NCI-H146 (cell line): ENCODE measurements at places on chromosomes 11 and 22.

DNA sequence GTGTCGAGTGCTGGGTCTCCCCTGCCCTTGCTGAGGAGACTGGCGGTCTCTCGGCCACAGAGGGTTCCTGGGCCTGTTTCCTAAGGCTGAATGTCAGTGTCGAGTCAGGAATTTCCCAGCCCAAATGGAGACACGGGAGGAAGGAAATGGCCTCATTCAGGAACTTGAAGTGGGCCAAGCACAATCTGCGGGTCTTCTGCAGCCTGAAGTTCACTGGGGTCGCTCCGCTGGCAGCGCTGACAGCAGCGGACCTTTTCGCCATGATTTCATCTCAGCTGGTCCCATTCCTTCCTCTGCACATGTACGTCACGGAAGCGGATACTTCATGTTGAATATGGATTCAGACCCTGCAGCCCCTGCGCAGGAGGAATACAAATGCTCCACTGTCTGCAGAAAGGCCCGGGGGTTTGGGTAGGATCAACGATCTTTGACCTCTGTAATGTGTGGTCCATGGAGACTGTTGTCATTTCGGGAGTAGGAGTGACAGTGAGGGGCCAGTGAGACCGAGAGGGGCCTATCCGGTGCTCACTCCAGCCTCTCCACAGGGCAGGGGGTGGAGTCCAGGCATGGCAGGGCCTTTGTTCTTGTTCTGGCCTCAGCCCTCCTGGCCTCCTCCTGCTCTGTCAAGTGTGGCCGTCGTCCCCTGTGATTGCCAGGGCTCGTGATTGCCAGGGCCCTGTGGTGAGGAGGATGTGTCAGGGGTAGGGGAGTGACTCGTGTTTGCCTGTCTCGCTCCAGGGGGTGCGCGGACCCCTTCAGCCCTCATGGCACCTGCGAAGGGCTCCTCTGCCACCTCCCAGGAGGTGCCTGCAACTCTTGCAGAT is 402.3 kb downstream of the TBC1D22A start:
- DNase-seq, result no peak

DNA sequence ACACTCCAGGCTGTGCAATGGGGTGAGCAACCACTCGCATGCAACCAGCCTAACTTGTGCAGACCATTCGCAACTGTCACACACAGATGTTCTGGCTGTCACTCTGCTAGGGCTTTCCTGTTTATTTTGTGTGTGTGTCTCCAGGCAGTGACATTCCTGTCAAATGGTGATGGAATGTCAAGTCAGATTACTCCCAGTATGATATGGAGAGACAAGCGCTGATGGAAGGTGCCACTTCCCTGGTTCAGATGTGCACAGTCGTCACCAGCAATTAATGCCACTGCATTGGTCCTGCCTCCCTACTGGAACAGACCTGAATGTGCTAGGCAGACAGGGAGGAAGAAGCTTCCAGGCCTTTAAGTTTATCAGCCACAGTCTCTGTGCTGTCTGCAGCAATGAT is 442.4 kb upstream of the ISX start:
- no peak for DNase-seq

DNA sequence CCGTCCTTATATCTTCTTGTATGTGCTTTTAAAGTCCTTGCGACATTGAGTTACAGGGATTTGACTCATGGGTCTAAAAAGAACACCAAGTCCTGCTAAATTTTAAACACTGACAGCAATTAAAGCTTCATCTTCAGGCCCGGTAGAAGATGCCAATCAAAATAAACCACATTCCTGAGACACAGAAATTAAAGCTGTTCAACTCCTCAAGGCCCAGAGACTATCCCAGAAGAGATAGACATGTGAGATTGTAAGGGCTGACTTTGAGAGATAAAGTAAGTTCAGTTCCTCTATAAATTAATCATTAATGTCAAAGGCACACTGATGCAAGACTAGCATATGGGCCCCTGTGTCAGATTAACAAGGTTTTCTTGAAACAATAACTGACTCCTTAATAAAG is 49.8 kb downstream of the OSBPL5 start:
- no peak for DNase-seq

DNA sequence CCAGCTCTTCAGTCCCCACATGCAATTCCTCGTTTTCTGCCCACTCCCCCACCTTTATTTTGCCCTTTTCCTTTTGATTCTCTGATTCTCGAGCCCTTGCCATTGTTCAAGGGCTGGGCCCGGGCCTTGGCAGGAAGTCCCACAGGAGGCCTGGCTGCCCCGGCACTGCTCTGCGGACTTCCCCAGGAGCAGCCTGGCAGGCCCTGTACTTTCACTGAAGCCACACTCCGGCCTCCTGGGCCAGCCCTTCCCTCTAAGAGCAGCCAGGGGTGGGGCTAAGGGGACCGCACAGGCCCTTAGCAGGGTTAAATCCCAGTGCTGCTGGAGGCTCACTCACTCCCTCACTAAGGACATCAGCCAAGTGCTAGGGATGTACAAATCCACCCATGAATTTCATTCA is 4.1 kb downstream of the LRRC32 start:
- DNase-seq, result no peak

DNA sequence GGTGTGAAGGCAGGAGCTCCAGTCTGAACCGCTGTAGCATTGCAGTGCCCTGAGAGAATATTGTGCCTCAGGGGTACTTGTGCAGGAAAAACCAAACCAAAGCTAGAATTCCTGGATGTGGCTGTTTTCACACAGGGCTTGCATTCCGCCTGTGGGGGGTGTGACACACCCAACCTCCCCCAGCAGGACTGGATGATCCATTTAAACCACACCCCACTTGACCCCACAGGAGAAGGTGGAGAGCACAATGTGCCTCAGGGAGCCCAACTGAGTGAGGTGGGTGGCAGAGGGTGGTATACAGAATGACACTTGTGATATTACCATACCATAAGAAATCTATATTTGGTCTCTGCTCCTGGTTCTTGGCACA is 66.9 kb upstream of the SLC22A12 start:
- DNase-seq, result no peak

DNA sequence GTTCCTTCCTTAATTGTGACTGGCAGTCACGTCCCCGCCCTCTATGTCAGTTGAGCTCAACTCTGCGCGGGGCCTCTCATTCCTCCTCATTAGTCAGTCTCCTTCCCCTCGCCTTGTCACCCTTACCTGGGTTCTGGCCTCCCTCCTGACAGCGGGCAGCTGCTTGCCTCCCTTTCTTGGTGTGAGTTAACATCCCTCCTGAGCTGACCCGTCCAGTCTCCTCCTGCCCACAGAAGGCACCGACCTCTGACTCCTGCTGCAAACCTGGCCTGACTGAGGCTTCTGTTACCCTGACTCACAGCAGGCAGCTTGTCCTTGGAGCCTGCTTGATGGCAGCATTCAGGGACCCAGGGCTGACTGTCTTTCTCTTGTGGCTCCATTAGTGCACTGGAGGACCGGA is 45.2 kb downstream of the GRIK4 start:
- DNase-seq, result no peak

DNA sequence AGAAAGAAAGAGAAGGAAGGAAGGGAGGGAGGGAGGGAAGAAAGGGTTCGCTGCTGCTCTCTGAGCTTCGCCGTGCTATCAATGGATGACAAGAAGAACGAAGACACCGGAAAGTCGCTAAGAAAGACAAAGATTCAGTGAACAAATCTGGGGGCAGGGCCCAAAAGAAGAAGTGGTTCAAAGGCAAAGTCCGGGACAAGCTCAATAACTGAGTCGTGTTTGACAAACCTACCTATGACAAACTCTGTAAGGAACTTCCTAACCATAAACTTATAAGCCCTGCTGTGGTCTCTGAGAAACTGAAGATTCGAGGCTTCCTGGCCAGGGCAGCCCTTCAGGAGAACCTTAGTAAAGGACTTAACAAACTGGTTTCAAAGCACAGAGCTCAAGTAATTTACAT is 2.9 kb upstream of the TTLL1 start:
- no peak for DNase-seq

- no peak for DNase-seq
These were observed 6.1 kb upstream of the MCAM start for GRCh38 chr11:119322921-119323531.

- DNase-seq, result no peak
These were observed 8.9 kb downstream of the HIRA start for GRCh38 chr22:19422440-19423301.

- no peak for DNase-seq
These were observed 176.1 kb downstream of the DBX1 start for GRCh38 chr11:19984048-19984742.

DNA sequence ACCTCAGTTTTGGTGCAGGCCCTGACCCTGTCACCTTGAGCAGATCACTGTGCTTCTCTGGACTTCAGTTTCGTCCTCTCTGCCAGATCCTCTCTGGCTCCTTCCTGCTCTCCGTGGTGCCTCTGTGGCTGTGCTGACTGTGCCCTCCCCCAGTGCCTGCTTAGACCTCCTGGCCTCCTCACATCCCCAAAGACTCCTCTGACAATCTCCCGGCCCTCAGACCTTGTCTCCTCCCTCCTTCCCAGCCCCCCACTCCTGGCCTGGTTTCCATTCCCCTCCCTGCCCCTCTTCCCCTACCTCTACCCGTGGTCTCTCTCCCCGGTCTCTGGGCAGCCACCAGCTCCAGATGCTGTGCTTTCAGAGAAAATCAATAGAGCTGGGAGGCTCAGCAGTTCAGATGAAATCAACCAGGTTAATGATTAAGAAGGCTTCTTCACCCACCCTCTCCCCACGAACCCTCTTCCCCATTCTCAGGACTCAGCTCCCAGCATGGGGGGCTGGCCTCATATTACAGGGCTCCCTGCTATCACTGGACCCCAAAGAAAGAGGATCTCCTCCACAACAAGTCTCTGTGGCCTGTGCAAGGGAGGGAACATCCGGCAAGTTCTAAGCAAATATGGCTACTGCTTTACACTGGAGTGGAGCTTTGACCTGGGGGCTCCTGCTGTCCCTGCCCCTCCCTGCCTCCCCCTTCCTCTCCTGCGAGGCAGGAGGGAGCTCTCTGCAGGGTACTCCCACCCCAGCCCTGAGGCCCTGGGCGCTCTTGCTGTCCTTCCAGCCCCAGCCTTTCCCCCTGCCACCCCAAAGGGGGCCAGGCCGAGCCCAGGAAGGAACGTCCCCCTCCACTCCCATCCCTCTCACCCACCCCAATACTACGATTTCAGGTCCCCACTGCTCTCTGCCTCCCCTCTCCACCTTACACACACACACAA is 8.5 kb downstream of the BACE1-AS start:
- DNase-seq, result no peak

- no peak for DNase-seq
These were observed 40.4 kb upstream of the AMPD3 start for GRCh38 chr11:10414659-10415058.

GRCh38 chr22:36760786-36761185 is 15.1 kb downstream of the IFT27 start:
- DNase-seq, result no peak

GRCh38 chr22:41048791-41049717 is 43.3 kb upstream of the EP300 start:
- peak; percentile 72 for DNase-seq

DNA sequence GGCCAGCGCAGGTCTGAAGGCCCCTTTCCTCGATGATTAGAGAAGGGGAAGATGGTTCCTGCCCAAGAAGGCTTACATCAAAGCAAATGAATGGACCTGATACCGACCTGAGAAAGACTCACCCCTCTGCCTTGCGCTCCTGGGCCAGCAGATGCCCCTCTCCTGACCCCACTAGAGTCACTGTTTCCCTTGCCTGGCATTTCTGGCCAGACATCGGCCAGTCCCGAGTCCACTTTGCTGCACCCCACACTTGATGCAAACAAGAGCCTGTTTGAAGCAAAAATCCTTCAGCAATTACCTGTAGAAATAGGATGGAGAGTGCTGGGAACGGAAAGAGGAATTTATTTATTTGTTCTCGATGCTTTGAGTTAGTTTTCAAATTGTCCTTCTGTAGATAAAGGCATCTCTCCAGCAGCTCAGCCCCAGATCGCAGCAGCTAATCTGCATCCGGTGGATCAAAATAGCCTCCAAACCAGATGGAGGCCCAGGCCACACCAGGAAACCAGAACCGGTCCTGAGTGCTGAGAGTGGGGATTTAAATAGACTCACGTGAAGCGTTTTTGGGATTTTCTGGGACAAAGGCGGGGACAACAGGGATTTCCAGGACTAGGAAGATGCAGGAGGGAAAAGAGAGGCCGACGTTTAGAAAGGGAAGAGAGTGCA is 148.6 kb downstream of the TRIM29 start:
- no peak for DNase-seq

DNA sequence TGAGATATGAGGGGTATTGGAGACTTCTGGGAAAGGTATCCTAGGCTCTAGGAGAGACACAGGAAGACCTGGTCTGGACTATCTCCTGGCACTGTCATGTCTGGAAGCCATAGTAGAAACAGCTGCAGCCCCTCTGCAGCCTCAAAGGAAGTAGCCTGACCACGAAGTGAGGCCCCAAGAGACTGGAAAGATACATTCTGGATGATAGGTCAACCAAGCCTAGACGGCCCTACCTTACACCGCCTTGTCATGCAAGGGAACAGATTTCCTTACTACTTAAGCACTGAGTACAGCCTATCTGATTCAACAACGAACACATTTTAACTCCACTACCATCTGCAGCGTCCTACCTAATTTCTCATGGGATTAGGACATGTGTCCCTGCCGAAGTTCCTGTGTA is 31.1 kb downstream of the UQCR10 start:
- no peak for DNase-seq

GRCh38 chr11:32659672-32660071 is 76.0 kb downstream of the EIF3M start:
- no peak for DNase-seq

- no peak for DNase-seq
These were observed 7.7 kb downstream of the ARAP1 start for GRCh38 chr11:72744474-72744873.

- DNase-seq, result no peak
These were observed 320.7 kb downstream of the LARGE1 start for GRCh38 chr22:33599596-33599995.

- no peak for DNase-seq
These were observed 40.5 kb downstream of the MTMR2 start for GRCh38 chr11:95883381-95883780.

DNA sequence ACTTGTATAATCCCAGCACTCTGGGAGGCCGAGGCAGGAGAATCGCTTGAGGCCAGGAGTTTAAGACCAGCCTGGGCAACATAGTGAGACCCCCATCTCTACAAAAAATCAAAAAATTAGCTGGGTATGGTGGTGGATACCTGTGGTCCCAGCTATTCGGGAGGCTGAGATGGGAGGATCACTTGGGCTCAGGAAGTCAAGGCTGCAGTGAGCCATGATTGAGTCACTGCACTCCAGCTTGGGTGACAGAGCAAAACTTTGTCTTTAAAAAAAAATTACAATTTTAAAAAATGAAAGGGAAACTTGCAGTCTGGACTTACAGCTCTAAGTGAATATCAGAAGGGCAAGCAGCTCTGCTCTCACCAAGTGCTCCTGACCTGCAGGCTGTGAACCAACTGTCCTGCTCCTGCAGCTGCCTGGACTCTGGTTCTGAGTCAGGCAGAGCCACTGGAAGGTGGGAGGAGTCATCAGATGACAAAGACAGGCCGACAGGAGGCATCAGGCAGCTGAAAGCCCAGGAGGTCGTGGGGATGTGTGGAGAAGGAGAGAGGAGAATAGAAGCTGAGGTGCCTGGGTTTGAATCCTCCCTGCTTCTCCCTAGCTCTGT is 9.6 kb downstream of the SMTNL1 start:
- DNase-seq, result peak; percentile 39

- DNase-seq, result no peak
These were observed 51.4 kb downstream of the GRIK4 start for GRCh38 chr11:120562806-120563425.
